HTR-8/SVneo (cell line): ENCODE measurements at places on chromosomes 1 and 21.

- no peak for DNase-seq
These were observed 8.6 kb downstream of the FAM43B start for GRCh38 chr1:20560966-20561365.

DNA sequence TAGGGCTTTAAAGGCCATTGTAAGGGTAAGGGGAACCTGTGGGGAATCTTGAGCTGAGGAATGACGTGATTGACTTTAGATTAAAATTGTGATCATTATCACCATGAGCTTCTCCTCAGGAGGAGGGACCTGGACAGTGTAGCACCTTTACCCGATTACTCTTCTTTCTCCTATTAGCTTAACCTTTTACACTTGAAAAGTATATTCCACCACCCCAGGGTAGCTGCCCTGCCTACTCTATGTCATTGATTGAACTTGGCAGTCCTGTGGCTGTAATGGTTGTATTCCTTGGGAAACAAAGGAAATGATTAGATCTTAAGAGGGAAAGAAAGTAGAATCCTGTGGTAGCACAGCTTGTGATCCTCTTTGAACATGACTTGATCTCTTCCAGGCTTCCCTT is 47.7 kb downstream of the CACHD1 start:
- no peak for DNase-seq

DNA sequence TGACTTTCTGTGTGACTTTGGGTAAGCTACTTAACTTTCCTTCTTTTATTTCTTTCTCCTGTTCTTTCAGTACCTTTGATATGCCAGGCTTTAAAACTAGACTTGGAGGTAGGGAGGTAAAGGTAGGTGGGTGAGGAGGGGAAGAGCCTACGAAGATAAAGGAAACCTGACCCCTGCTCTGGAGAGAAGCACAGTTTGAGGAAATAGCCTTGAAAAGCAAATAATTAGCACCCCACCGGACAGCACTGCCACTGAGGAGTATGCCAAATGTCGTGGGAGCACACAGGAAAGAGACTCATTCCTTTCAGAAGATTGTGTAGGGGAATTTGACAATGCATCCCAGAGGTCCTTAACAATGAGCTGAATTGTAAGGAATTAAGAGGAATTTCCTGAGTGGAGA is 65.2 kb upstream of the SPAG17 start:
- no peak for DNase-seq

- DNase-seq, result no peak
These were observed 50.2 kb upstream of the IVNS1ABP start for GRCh38 chr1:185367218-185367617.

- DNase-seq, result no peak
These were observed 108.2 kb downstream of the NBPF12 start for GRCh38 chr1:147046189-147046862.

DNA sequence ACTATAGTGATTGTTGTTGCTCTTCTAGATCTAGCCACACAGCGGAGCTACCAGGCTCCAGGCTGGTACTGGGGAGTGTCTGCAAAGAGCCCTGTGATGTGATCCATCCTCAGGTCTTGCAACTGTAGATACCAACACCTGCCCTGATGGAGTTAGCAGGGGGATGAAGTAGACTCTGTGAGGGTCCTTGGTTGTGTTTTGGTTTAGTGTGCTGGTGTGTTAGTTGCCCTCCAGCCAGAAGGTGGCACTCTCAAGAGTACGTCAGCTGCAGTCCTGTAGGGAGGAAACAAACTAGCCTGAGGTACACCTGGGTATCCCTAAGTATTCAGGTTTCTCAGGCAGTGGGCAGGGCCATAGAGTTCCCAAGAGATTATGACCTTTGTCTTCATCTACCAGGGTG is 81.2 kb upstream of the TMPRSS2 start:
- DNase-seq, result no peak

DNA sequence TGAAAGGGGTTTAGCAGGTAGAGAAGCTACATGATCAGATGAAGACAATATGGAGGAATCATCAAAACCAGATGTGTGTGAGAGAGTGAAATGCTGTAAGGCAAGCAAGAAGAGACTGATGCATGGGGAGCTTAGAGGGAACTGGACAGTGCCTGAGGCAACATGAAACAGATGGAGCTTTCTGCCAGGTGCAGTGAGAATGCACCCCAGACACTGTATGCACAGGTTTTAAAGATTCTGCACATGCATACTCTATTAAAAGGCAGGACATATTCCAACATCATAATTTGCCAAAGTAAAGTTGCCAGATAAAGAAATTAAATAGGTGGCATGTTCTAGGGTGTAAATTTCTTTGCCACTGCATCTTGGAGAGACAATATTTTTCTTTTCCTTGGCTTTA is 200.1 kb downstream of the AMY1C start:
- DNase-seq, result no peak

DNA sequence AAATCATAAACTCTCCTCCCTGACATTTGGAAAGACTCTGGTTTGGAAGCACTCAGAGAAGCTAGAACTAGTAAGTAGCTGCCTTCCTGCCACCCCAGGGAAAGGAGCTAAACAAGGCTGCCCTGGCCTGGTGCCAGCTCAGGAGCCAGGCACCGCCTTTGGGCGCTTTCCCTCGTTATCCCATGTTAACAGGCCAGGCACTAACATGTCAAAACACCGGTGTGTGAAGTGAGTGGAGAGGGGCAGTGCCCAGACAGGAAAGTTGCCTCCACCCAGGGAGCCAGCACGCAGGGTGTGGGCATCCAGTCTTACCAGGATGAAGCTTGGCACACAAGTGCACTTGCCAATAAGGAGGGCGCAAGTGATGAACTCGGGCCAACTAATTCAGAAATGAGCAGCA is 346.8 kb downstream of the RRAGC start:
- DNase-seq, result no peak

DNA sequence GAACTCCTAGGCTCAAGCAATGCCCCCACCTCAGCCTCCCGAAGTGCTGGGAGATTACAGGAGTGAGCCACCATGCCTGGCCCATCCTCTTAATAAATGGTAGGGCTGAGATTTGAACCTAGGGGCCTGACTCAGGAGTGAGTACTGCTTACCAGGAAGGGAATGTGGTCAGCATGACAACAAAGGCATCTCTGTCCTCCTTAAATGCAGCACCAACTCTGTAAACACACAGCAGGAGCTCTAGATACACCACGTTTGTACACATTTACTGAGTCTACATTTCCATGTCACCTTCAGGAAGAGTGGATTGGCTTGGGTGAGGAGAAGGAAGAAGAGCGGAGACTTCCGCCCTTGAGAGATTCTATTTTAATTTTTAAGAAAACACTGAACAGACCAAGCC is 38.5 kb downstream of the HIVEP3 start:
- DNase-seq, result no peak

DNA sequence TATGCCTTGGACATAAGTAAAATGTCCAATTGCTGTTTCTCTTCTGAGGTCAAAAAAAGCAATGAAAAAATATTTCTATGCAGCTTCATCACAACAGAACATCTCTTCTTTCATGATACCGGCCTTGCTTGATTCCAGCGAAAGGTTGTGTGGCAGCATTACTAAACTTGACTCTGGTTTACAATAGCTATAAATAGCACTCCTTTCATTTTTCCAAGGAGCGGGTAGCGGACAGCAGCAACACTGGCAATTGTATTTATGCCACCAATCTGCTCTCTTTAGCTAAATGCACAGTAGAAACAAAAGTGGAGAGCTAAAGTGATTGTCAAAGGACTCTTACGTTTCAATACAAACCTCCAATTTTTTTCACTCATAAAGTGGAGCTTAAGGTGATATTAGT is 7.5 kb upstream of the DAB1 start:
- no peak for DNase-seq

GRCh38 chr21:25925064-25925800 is 190.5 kb downstream of the GABPA start:
- DNase-seq, result no peak

- no peak for DNase-seq
These were observed 281.9 kb upstream of the C1orf105 start for GRCh38 chr1:172138634-172139033.

DNA sequence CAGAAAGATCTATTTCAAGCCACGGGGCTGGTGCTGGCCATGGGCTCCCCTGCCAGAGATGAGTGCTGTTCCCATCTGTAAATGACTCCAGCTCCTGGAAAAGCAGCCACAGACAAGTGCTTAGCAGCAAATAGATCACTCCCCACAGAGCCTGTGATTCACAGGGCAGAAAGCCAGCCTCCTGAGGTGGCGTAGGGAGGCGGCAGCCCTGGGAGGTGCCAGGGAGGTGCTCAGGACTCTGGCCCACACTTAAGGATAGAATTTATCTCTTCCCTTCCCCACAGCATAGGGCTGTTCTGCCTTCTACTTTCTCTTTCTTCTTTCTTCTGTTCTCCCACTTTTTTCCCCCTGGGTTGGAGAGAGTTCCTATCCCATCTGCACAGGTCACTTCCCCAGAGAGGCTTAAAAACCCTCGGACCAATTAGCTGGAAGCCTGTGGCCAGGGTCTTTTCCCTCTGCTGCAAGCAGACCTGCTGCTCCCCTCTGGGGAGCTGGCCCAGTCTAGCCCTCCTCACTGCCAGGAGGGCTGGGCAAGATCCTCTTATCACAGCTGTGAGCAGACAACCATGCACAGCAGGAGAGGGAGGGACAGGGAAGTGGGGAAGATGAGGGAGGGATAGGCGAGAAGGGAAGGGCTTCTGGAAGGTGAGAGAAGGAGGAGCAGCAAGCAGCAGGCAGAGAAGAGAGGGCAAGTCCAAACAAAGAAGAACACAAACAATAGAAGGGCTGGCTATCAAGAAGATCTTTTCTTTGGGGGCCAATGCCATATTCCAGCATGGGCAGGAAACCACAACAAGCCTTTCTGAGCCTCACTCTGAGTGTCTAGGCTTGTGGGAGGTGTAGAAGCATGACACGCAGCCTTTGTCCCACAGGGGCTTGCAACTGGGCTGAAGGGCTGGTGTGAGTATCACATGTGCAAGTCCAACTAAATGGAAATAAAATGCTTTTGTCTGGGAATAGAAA is 41.0 kb downstream of the KCND3 start:
- no peak for DNase-seq

DNA sequence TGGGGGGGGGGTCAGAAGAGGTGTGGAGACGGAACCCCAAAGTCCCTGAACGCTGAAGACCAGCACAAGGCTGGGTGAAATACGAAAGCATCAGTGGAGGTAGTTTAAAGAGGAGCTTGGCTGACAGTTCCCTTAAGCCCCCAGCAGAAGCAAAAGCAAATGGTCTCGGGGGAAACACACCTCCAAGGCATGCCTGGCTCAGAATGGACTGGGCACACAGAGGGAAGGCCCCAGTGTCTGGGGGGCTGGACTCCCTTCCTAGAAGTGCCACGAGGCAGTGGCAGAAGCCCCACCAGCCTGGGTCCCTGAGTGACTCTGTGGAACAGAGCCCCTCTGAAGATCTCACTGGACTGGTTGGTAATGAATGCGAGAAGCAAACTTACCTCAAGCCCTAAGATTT is 43.9 kb downstream of the UBE2G2 start:
- DNase-seq, result no peak

DNA sequence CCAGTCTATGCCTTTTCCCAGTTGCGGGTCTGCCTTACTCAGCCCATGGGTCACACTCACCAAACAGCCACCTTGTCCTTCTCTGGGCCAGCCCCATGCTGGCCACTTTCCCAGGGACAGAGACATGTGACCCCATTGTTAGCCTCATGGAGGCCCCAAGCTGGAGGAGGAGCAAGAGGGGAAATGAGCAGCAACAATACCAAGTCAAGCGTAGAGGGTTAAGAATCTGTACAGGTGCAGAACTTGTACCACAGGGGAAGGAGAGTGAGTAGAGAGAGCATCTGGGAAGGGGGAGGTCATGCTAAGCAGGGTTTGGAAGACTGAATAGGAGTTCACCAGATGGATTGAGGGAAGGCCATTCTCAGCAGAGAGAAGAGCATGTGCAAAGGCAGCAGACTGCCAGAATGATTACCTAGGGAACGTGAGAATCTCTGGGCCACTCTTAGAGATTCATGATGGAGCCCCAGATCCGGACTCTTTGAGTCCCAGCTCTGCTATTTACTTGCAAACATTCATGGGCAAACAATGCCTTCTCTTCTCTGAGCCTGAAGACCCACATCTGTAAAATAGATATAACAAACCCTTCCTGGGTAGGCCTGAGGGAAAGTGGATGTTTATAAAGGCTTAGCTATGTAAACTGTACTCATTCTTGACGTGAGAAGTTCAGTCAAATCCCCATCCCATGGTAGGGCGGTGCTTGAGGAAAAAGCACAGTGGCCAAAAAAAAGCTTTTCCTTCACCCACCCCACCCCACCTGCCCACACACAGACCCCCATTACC is 2.8 kb upstream of the SLC2A1 start:
- DNase-seq, result no peak

DNA sequence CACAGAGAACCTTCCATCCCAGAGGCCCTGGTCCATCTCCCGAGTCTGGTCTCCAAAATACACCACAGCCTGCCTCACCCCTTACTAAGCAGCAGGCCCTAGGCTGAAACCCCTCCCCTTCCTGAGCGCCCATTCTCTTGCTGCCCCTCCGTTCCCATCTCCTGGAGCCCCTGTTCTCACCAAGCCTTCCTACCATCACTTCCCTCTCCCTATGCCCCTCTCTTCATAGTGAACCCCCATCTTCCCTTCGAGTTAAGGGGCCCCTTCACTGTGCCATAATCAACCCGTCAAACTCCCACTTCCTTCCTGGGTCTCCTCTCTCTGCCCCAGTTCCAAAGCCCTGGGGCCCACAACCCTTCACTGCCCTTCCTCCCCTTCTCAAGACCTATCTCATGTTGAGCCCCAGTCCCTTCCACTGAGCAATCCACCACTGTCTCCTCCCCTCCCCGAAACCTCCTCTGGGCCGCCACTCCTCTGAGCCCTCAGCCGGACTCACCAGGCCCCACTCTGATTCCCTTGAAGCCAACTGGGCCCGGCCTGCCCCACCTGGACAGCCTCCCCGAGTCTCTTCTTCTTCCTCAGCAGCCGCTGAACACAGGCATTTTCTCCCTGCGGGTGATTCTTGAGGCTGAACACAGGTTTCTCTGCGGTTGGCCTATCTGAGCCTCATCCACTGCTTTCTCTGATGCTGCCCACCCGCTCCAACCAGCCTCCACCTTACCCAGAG is 42.2 kb upstream of the WASF2 start:
- no peak for DNase-seq

DNA sequence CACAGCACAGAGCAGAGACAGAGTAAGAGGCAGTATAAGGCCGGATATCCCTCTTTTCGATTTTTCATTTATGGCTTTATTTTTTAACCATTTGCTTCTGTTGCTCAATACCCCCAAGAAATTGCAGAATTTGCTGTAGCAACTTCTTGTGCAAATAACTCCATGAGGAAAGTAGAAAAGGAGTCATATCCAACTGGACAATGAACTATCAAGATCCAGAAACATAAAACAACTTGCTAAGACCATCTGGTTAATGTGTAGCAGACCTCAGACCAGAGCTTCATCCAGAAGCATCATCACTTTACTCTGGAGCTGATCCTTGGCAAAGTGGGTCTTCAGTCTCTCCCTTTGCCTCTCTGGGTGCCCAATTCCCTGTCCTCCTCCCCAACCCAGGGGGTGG is 45.9 kb downstream of the ZNF697 start:
- DNase-seq, result no peak

DNA sequence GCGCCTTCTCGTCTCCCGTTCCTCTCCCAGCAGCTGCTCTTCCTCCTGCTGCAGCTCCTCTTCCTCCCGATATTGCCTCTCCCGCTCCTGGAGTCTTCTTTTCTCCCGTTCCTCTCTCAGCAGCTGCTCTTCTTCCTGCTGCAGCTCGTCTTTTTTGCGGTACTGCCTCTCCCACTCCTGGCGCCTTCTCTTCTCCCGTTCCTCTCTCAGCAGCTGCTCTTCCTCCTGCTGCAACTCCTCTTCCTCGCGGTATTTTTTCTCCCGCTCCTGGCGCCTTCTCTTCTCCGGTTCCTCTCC is 5.3 kb downstream of the TCHH start:
- no peak for DNase-seq

GRCh38 chr1:24415910-24416665 is 486 bp downstream of the NIPAL3 start:
- no peak for DNase-seq

GRCh38 chr1:150575518-150576366 is 3.7 kb downstream of the MCL1 start:
- no peak for DNase-seq
